ENCODE measurements at places on chromosomes 6 and 20.

DNA sequence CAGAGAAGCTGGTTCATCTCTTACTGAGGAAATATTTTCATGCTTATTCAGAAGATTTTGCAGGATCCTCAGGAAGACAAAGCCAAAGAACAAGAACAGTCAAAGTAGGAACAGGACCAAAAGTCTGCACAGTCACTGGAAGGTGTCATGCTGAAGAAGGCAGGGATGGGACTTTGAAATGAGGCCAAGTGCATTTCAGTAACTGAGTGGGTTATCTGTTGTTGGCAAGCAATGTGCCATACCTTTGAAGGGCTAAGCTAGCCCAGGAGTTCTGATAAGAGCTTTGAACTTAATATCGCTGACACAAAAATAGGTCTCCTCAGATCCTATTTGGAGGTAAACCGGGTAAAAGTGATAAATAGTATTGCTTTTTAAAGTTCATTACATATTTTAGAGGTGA, 31.5 kb downstream of the SLC16A10 start:
- no peak for DNase-seq

DNA sequence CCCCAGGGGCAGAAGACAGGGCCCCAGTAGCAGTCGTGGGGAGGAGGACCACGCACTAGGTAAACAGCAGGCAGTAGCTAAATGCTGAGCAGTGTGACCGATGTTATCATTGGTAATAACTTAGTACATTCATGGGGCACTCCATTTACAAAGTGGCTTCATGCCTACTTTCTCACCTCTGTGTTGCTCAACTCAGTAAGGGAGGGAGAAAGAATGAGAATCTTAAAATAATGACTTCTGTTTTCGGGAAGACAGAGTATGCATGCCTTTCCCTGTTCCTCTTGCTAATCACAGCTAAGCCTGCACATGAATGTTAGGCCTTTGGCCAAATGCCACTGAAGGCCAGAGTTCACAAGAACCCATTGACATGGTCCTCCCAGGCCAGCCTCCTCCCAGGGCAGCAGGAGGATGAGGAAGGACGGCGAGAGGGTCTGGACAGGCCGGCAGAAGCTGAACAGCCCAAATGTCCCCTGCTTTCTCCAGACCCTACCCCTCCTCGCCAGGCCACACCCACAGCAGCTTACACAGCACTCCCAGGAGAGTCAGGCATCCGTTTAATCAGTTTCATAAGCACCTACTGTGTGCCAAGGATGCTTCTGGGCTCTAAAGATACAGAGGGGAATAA, 183.4 kb downstream of the ANKRD60 start:
- no peak for DNase-seq

DNA sequence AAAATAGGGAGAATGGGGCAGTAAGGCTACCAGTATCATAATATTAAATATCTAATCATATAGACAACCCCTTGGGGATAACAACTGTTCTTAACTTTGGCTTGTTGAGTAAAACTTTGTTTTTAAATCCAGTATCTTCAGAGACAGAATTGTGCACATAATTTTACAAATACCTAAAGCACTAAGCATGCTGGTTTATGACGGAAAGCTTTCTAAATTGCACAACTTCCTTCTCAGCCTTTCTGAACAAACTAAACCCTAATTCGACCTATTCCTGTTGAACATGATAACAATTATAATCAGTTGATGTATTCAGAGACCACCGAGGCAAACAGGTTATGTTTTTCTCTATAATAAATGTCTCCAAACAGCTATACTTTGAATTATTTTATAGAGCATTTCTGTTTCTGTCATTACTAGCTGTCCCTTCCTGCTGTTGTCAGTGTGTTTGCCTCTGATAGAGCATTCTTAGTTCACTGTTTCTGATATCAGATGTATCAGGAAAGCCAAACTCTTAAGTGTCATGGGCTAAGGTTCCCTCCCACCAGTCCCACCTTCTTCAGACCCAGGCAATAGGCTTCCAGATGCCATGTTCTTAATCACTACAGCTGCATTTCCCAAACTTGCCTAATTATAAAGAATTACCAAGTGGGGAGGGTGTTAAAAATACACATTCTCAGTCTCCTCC, 8.7 kb downstream of the ZHX3 start:
- DNase-seq: no peak

DNA sequence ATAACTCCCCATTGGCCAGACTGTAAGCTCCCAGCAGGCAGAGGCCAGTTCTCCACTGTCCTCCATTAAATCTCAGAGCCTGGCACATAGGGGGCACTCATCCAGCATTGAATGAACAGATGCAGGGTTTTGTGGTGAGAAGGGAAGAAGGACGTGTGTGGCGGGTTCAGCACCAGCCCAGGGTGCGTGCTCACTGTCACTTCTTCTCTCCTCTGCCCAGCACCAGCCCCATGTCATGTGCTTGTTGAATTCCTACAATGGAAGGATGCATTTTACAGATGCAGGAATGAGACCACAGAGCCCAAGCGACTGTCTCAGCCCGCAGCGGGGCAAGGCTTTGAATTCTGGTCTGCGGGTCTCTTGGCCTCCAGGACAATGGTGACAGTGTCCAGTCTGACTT, 149.9 kb downstream of the CEBPB start:
- DNase-seq: no peak

- DNase-seq: no peak
Observed at GRCh38 chr20:19765266-19765665, 7.2 kb downstream of the RIN2 start.

GRCh38 chr6:129105035-129105434, 222.1 kb downstream of the LAMA2 start:
- no peak for DNase-seq

GRCh38 chr6:90271831-90272230, 24.8 kb downstream of the BACH2 start:
- no peak for DNase-seq

DNA sequence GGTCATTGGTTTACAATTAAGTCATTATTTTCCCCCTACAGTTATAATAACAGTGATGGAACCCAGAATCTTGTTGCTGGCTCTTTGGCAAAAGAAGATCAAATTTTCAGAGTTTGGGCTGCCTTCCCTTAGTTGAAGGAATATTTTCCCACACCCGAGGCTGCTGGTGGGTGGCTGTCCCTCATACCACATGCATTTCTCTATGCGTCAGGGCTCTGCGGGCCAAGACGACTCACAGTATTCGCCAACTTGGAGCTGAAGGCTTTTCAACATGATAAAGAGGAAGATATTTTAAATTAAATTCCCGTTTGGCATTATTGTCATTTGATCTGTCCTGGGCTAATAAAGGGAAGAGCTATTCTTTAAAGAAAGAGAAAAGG, 102.2 kb upstream of the SASH1 start:
- DNase-seq: no peak

DNA sequence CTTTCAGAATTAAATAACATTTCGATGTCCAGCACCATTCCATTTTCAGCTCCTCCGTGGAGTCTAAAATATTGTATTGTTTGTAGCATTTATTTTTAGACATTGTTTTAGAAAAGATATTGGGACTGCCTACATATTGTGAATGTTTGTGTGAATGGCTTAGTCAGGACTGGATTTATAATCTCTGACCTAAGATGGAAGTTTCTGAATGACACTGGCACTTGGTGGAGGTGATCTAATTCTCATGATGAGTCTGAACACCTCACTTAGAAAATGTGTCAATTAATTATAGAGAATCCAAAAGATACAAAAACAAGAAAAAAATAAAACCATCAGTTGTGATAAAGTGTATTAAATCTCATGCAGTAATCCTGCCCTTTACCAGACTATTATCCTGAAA, 60.8 kb upstream of the HBS1L start:
- no peak for DNase-seq

- DNase-seq: no peak
Observed at GRCh38 chr20:25032065-25032477, 25.9 kb downstream of the ACSS1 start.

GRCh38 chr20:58097943-58098342, 130.5 kb downstream of the ANKRD60 start:
- no peak for DNase-seq

DNA sequence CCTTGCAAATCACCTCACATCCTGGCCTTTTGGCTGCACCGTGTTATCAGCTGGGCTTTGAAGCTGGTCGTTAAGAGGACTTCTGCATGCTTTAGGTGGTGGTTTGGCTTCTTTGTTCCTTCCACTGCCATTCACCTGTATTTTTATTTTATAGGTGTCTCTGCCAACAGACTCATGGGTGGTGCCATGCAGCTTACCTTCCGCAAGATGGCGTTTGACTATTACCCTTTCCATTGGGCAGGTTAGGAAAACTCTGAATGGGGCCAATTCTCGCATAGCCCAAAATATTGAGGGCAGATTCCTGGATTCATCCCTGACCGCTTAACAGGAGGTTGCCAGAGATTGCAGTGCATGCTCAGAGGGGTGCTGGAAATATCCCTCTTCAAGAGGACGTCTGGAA, 32.4 kb downstream of the TAF11 start:
- DNase-seq: no peak

- no peak for DNase-seq
Observed at GRCh38 chr6:100810015-100810414, 71.1 kb downstream of the ASCC3 start.

DNA sequence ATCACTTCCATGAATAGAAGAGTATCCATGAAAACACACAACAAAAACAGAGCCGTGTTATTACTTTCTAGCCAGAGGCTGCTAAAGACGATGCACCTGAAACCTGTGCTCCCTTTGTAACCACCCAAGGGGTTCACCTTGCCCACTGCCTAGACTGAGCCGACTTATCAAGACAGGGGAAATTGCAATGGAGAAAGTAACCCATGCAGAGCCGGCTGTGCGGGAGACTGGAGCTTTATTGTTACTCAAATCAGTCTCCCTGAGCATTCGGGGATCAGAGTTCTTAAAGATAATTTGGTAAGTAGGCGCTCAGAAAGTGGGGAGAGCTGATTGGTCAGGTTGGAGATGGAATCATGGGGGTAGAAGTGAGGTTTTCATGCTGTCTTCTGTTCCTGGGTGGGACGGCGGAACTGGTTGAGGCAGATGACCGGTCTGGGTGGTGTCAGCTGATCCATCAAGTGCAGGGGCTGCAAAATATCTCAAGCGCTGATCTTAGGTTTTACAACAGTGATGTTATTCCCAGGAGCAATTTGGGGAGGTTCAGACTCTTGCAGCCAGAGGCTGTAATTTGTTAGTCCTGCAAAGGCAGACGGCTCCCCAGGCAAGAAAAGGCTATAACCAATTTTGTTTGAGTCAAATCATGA, 366.6 kb downstream of the PREX1 start:
- DNase-seq: no peak

DNA sequence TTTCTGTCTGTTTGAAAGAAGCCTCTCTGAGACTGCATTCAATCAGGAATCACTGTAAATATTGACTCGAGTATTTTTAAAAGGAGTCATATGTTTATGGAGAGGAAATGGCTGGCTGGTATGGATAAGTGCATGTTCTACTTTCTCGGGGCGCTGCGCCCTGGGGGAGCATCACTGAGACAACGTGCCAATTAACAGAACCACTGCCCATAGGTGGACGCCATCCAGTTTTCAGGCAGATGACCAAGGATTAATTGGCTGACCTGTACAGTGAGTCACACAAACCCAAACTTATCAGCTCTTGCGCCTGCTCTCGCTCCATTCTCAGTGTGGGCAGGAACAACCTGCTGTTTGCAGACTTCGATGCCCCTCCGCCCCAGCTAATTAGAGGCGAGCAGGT, 571.2 kb downstream of the QKI start:
- DNase-seq: no peak

DNA sequence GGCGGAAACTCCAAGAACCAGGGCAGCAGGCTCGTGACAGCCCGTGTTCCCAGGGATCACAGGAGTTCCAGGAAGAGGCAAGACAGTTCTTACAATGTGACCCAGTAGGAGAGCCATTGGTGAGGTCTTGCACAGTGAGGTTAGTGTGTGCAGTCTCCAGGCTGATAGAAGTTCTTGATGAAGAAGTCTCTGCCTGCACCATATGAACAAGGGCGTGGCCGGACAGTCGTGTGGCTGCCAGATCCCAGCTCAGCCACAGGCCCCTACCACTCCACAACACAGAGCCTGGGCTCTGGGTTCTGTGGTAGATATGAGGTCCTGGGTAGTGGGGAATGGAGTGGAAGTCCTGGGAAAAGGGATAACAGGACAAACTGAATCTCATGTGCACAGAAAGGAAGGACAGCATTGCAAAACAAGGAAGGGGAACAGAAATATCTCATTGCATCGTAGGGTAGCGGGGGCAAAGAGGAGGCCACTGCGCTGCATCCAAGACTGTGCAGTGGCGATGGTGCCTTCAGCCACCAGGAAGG, 65.2 kb downstream of the STX11 start:
- peak; percentile 34 for DNase-seq

- DNase-seq: no peak
Observed at GRCh38 chr20:38260378-38261053, at the start of gene KIAA1755. Gene KIAA1755 (minus strand): TSS chr20:38260735. CDS start chr20:38260500, 235 bp downstream.

DNA sequence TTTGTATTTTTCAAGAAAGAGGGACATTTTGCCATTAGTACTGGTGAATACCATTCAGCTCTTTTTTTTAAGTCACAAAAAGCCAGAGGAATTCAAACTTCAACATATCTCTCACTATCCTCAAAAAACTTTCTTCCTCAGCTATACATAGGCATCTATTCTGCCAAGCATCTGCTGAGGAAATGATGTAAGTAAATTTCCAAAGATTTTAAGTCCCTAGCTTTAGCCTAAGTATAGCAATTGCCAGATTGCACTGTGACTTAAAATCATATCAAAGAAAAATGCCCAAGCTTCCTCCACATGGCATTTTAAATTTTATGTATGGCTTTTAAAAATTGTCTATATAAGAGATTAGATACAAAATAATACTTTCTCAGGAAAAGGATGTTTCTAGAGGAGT, 237.4 kb downstream of the EYS start:
- DNase-seq: no peak

- no peak for DNase-seq
Observed at GRCh38 chr6:137490961-137491360, 3.2 kb downstream of the OLIG3 start.

DNA sequence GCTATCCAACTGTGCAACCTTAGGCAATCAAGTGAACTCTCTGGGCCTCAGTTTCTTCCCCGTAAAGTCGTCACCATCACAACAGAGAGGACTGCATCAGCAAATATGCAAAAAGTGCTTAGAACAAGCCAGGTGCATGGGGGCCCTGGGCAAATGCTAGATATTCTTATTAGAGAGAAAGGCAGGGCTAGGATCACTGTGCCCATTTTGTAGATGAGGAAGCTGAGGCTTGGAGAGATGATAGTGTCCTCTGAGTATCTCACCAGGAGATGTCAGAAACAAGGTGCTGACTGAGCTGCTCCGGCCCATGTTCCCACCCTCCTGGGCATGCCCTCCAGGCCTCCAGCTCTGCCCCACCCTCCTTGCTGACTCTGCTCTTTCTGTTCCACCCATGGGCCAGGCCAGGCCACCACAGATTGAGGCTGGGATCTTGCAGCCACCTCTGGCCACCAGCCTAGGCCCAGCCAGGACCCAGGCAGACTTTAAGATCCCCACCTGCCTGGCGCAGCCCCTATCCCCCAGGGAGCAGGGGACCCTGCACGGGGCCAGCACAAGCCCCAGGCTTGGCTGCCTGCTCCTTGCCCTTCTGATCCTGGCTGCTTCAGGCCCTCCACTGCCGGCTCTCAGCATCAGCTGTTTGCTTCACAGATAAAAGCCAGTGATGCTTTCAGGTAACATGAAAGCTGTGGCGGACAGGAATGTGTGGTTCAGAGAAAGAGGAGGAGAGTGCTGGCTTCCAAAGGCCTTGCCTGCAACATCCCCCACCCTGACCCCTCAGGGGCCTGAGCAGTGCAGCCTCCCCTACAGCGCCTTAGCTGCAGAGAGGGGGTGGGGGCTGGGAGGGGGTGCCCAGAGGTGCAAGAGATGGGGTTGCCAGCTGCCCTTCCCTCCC, 47.6 kb downstream of the GRM4 start:
- DNase-seq: no peak

- DNase-seq: no peak
Observed at GRCh38 chr6:130107710-130108109, 89.3 kb downstream of the L3MBTL3 start.
